ENCODE measurements at places on chromosomes 7 and 10. TPM values are rescaled to one million over a fixed set of nuclear protein-coding genes. Genes with fewer than 3 reads are reported as not detected.

GRCh38 chr10:33454554-33454953 lies 120.1 kb upstream of the NRP1 start:
- no peak for DNase-seq

GRCh38 chr7:102287111-102287980 lies 678 bp downstream of the SH2B2 start:
- peak; percentile 67 for DNase-seq

DNA sequence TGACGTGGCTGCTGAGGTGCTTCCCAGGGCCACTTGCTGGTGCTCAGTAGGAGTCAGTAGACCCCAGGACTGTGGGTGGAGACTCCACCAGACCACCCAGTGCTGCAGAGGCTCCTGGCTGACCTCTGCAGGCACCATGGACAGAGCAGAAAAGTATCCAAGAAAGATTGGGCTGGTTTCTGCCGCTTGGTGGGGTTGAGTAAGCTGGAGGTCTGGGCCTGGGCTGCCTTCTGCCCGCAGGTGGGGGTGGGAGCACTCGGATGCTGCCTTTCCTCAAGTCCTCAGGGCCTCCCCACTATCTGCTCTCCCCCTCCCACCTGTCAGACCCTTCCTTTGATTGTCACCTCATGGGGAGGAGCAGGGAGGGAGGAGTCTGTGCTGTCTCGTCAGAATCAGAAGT lies 91.6 kb downstream of the WDR37 start:
- no peak for DNase-seq

- no peak for DNase-seq
These were observed 20.6 kb downstream of the EDRF1 start for GRCh38 chr10:125739994-125740679.

Gene EGFR
- total RNA-seq, result not detected

DNA sequence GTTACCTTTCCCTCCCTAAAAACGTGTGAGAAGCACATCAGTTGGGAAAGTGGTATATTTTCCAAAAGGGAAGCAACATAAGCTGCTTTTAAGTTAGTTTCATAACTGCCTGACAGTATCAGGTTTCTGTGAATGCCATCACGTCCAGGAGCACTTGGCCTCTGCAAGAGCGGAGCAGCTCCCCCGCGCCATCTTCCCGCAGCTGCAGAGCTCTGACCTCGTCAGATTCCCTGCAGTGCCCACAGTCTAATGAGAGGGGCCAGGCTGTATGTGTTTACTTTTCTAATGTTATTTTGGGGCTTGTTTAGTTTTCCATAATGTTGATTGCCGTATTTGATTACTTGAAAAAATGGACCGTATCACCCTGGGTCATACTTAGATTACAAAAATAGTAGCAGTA lies 74.2 kb downstream of the MGMT start:
- no peak for DNase-seq

GRCh38 chr10:104521901-104522694 lies 119.0 kb upstream of the SORCS3 start:
- DNase-seq, result no peak

- DNase-seq, result no peak
These were observed 35.5 kb upstream of the VCL start for GRCh38 chr10:73962386-73962785.

DNA sequence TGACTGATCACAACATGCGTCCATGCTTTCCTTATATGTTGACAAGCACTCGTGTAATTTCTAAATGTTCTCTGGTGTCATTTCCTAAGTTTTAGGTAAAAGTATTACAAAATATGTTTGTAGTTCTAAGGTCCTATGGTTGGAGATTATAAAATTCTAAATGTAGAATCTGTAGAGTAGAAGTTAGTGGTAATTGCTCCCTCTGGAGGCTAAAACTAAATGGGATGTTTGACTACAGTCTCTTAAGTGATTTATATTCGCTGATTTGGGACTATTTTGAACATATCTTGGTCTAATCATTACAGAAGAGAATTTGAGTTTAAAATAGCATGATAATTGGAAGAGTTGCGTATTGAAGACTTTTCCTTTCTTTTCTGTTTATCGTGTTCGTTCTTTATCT lies 74.1 kb downstream of the ZMYND11 start:
- DNase-seq, result no peak

DNA sequence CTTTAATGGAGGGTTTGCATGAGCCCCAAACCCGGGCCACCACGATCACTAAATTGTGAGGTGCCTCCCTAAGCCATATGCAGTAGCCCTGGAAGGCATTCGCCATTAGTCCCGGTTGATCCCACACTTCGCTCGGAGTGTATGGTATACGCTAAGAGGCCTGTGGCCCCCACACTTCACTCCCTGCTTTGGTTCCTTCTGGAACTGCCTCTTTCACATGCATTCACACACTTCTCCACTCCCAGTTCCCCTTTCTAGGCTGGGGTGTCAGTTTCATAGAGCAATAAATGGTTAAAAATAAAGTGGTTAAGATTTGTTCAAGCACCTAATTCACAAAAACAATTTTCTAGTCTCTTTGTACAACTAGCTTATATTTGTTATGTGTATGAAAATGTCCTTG lies 212.1 kb upstream of the KCND2 start:
- no peak for DNase-seq

GRCh38 chr10:121919666-121920065 lies 8.2 kb downstream of the ATE1 start:
- no peak for DNase-seq
